ENCODE measurements at places on chromosomes 11 and 22.

GRCh38 chr22:23837496-23837859, 1.3 kb downstream of the DERL3 start:
- DNase-seq = no peak

DNA sequence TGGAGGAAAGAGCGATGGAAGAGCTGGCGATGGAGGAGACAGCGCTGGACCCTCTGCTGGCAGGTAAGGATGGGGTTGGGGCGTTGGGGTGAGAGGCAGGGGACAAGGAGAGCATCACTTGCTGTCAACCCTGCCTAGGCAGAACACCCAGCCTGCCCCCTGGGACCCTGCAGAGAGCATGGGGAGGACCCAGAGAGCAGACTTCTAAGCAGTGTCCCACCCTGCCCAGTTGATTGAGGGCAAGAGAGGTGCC, 111.6 kb upstream of the ANO1 start:
- DNase-seq = no peak

DNA sequence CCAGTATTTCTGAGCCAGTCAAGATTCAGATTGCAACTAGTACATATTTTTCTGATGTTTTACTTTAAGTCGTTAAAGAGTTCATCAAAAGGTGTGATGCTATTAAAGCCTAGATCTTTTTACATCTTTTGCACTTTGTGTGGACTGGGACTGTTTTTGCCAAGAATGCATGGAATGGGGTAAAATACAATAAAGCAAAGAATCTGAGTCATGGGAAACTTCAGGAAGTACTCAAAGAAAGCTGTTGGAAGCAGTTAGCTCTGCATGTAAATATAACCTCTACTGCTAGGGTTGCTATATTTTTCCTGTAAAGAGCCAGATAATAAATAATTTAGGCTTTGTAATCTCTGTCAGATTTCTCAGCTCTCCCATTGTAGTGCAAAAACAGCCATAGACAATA, 20.9 kb downstream of the ATXN10 start:
- DNase-seq = no peak

GRCh38 chr22:38027487-38027886, 29.7 kb upstream of the PICK1 start:
- no peak for DNase-seq

GRCh38 chr11:17010851-17011420, 3.3 kb downstream of the PLEKHA7 start:
- DNase-seq = no peak

- no peak for DNase-seq
These were observed 19.0 kb downstream of the CD5 start for GRCh38 chr11:61121192-61121831.

DNA sequence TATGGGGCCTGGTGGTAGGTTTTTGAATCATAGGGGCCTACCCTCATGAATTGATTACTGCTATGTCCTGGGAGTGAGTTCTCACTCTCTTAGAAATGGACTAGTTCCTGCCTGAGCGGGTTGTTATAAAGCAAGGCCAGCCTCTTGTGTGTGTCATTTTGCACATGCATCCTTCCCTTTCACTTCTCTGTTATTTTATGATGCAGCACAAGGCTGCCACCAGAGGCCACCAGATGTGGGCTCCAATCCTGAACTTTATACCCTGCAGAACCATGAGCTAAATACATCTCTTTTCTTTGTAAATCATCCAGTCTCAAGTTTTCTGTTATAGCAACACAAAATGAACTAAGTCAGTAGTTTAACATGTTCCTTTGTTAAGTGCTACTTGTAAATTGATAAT, 251.4 kb downstream of the BLID start:
- no peak for DNase-seq

- DNase-seq = no peak
These were observed 42.6 kb downstream of the PPP2R1B start for GRCh38 chr11:111723595-111723994.

- DNase-seq = no peak
These were observed 24.3 kb upstream of the GLYATL1 start for GRCh38 chr11:58914821-58915543.

- DNase-seq = no peak
These were observed 29.5 kb downstream of the CYTH4 start for GRCh38 chr22:37311761-37312312.

- no peak for DNase-seq
These were observed 53.0 kb downstream of the SCUBE1 start for GRCh38 chr22:43289976-43290721.

GRCh38 chr11:111841370-111842053, 29.9 kb downstream of the ALG9 start:
- DNase-seq = peak; percentile 89

DNA sequence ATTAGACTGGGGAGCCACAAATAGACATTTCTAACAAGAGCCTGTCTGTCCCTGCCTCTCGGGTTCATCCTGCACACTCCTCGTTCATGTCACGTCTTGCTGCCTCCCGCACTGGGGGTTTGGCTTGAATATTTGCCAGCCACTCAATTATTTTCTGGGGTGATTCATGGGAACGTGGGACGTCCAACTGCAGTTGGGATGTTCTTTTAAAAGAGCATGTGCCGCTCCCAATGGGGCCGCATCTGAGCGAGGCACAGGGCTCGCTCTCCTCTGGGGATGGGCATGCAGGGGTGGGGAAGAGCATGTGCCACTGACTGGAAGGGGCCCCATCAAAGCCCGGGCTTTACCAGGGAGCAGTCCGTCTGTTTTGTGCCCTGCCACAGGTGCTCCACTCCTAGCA, 43.4 kb downstream of the PARVG start:
- DNase-seq = no peak

DNA sequence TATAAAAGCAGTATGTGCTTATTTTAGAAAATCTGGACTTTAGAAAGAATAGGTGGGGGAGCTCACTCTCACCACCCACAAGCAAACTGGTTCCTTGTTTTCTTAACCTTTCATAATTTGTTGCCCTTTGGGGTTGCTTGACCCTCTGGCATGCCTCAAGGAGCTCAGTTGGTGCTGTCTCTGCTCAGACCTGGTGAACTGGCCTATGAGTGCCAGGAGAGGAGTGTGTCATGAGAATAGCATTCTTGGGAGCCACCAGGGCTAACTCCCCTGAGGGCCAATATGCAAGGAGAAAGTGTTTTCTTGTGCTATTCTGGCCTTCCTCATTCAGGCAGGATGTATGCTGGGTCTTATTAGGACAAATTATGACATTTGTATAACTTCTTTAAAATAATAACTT, 21.0 kb upstream of the AMOTL1 start:
- DNase-seq = no peak

DNA sequence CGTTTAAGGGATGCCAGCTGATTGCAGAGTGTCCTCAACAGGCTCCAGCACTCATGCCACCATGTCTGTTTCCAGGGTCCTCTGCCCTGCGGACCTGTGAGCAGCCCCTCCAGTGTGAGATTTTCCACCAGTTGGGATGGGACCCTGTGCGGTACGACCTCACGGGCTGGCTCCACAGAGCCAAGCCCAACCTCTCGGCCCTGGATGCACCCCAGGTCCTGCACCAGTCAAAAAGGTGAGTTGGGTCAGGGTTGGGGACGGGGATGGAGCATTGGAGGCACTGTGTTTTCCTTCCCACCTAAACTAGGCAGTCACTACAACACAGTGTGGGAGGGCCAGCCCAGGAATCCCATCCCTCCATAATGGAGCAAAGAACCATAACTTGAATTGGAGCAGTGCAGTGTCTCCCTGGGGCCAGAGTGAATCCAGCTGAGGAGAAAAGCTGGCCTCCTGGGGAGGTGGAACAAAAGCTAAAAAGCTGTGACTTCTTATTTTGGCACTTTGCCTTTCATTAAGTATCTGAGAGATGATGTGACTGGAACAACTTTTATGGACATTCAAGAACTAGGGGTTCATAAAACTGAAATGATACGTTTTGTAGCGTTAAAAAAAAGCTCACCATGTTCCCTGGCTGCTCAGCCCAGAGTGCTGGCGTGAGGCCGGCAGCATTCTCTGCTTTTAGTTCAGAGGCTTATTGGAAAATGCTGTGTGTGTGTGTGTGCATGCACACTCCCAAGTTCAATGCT, 101.8 kb downstream of the MYO18B start:
- DNase-seq = no peak

DNA sequence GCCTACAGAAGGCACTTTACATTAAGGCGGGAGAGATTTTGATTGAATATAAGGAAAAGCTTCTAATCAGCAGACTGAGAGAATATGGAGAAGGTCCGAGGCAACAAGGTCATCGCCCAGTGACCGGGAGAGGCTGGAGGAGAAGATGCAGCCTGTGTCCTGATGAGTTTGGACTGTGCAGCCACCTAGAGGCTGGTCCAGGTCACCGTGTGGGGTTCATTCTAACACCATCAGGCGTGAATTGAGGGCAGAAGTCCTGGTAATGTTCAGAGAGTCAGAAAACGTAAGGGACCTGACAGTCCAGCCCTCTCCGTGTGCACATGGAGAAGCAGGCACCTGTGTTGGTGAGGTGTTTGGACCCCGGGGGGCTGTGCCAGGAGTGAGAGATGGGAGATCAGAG, 102.7 kb downstream of the FEZ1 start:
- DNase-seq = no peak

DNA sequence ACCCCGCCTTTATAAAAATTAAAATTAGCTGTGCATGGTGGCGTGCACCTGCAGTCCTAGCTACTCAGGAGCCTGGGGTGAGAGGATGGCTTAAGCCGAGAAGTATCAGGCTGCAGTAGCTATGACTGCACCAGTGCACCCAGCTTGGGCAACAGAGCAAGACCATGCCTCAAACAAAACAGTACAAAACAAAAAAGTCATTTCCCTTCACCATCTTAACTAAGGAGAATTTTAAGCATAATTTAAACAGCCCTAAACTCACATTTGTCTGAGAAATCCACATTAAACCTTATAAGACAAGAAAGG, 23.3 kb upstream of the TFIP11 start:
- no peak for DNase-seq

DNA sequence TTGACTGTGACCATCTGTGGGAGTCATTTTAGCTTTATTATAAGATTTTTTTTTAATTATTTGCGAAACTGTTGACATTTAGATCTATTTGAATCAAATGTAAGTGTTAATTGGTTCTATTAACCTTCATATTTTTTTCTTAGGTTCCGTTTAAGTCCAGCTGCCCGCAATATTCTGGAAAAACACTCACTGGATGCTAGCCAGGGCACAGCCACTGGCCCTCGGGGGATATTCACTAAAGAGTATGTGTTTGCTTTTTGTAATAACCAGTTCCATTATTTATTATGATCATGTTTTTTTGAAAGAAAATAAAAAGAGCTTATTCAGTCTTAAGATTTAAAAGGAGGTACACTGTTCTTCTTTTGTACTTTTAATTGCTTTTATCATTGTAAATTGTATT, 43.9 kb downstream of the PDHX start:
- DNase-seq = no peak

- DNase-seq = no peak
These were observed 113.3 kb downstream of the ZNF280B start for GRCh38 chr22:22395245-22395644.

All from stimulated activated CD4-positive, alpha-beta T cell treated with anti-CD3 and anti-CD28 coated beads, Interleukin-4, amount 100 ng/mL, for 24 hours (primary cell).